ENCODE measurements at places on chromosomes 2 and 18.

- DNase-seq: no peak
Measured at GRCh38 chr2:161873707-161874106, 200.3 kb downstream of the DPP4 start.

DNA sequence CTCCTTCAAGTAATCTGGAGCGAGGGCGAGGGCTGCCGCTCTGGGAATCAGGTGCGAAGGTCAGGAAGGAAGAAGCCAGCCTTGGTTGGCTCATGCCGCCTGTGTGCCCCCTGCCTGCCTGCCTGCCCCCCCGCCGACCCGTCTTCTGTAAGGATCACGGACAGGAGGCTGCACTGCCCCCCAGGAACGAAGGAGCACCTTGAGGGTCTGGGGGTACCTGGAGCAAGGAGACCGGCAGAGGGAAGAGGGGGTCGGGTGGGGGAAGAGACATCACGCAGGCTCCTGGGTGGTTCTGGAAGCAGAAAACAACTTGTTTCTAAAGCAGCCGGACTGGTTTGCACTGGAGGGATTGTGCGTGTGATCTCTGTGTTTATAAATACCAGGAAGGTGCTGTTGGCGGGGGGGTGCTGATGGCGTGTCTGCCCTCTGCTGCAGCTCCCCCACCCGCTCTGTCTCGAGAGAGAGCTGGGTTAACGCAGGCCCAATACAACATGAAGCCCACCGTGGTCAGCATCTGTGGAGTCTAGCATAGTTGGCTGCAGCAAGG lies 1.7 kb downstream of the FOSL2 start:
- DNase-seq: peak; percentile 43

GRCh38 chr2:224412141-224413015 lies 10.5 kb upstream of the FAM124B start:
- peak; percentile 3 for DNase-seq

DNA sequence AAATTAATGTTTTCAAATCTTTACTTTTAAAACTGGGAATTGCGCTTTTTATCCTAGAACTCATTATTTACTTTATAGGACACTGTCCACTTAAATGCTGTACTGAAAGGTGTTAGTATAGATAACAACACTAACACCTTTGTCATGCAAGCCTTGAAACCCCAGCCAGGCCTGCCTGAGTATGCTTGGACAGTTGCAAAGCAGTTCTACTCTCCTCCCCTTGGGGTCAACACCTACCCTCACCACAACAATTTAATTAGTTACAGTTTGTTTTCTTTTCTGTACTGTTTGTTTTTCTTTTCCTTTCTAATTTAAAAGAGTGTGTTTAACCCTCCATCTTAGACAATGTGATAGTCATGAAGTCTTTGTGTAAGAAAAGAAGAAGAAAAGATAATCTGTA lies 18.9 kb upstream of the FAM98A start:
- DNase-seq: no peak

DNA sequence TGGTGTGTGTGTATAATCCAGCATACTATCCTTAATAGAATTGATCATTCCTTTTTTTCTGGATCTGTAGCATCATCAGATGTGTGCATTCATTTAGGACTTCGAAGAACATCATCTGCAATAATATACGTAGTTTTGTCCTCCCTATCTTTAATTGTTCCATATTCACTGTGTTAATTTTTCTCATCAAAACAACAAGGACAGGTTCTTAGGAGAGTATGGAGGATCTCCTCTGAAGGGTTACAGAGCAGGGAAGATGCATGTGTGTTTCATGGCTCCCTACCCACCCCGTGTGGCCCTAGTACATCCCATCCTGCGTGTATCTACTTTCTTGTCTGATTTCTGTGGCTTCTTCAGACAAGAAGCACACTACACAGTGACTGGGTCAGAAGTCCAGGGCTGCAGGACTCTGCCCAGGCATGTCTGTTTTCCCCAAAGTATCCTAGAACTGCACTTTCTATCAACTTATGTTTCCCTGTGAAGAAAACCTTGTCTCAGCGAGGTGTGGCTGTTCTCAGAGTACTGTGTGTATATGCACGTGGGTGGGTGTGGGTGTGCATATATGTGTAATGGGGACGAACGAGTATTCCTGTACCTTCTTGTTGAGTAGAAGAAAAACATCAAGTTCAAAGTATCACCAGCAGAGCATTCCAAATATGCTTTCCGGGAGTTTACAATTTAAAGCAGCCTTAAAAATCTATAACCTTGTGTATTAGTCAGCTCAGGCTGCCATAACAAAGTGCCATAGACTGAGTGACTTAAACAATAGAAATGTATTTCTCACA lies 220.4 kb upstream of the FOSL2 start:
- no peak for DNase-seq

GRCh38 chr2:82182270-82182669 lies 1877.7 kb upstream of the LRRTM1 start:
- no peak for DNase-seq

DNA sequence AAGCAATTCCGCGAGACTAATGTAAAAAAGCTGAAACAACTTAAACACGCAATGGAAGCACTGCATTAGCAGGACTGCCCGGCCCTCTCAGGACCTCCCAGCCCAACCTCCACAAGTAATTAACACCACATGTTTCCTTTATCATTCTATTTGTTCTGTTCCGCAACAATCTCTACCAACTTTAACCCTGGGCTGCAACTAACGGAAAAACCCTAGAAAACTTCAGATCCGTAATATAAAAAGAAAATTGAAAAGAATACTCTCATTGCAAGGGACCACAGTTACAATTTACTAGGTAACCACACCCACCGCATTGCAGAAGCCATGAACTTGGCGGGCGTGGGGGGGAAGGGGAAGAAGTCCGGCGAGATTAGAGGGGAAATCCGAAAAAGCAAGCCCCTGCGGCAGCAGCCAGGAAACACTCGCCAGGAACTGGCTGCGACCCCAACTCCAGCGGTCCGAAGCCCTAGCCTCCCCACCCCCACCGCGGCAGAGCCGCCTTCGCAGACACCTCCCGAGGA lies 1.2 kb downstream of the EPB41L3 start:
- peak; percentile 50 for DNase-seq

GRCh38 chr2:105795575-105795934 lies 50.8 kb downstream of the NCK2 start:
- no peak for DNase-seq

GRCh38 chr18:59823596-59824195 lies 76.1 kb upstream of the PMAIP1 start:
- DNase-seq: peak; percentile 73

DNA sequence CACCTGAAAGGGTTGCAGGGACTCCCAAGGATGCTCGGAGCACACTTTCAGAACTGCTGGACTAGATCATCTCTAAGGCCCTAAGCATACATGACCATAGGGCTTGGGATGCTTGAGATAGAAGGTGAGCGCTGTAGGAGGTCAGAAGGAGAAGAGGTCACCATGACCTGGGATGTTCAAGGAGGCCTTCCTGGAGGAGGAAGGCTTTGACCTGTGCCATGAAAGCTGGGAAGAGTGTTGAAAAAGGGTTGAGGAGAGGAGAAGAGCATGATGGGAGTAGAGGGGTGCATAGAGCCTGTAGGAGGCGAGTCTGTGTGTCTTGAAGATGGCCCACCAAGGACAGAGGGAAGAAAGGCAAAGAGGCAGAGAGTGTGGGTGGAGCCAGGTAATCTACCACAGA lies 222.4 kb downstream of the LOXHD1 start:
- DNase-seq: no peak

GRCh38 chr2:54076586-54076985 lies 38.8 kb upstream of the ACYP2 start:
- DNase-seq: no peak

- DNase-seq: no peak
Measured at GRCh38 chr2:120866071-120866470, 130.4 kb downstream of the GLI2 start.

- DNase-seq: no peak
Measured at GRCh38 chr2:75134860-75135259, 64.5 kb downstream of the TACR1 start.

- no peak for DNase-seq
Measured at GRCh38 chr18:32442575-32442974, 28.1 kb downstream of the GAREM1 start.

Data from NCI-H510A treated with DMSO at 0.1 percent for 48 hours (cell line).